ENCODE measurements at places on chromosomes 11 and 22. TPM values are rescaled to one million over a fixed set of nuclear protein-coding genes. Genes with fewer than 3 reads are reported as not detected.

DNA sequence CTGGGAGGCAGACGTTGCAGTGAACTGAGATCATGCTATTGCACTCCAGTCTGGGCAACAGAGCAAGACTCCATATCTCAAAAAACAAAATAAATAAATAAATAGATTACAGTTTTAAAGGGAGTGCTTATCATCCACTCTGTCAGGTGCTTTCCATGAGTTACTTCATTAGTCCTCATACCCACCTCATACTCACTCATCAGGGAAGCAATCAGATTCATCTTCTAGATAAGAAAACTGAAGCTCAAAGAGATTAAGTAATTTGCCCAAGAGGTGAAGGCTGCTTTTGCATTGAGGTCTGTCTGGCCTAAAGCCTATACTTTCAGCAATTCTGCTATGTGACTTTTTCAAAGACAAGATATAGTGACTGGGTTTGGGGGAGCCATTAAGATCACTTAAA lies 101.0 kb downstream of the RASSF10 start:
- no peak for DNase-seq

RIC3 gene
- 17.3 TPM for polyA plus RNA-seq

DNA sequence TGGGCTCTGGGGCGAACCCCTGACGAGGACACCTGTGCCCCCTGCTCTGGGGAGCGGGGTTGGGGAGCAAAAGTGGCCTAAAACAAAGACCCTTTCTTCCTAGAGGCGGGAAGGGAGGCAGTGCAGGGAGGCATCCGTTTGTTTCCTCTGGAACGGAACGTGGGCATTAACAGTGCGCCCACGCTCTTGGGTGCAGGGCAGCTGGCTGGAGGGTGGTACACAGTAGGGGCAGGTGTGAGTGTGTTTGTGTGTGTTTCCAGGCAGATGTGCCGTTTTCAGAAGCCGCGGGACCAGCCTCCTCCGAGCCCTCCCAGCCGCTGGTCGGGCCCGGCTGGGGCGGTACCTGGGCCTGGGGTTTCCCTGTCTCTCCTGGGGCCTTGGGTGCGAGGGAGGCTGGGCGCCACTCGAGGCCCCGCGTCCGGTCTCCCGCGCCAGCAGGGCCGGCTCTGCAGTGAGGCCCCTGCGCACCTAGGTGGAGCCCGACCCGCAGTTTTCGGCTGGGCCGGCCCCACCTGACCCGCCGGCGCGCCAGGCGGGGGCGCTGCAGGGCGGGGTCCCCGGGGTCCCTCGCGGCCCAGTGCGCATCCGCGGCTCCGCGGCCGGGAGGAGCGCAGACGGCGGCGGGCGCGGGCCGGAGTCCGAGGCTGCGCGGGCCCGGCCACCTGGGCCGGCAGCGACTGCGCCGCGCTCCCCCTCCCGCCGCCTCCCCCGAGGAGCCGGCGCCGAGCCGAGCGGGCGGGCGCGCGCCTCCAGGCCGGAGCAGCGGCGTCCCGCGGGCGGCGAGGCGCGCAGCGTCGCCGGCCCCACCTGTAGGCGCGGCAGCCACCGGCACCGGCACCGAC lies 1252.7 kb downstream of the BRD1 start:
- DNase-seq = peak; percentile 70

DNA sequence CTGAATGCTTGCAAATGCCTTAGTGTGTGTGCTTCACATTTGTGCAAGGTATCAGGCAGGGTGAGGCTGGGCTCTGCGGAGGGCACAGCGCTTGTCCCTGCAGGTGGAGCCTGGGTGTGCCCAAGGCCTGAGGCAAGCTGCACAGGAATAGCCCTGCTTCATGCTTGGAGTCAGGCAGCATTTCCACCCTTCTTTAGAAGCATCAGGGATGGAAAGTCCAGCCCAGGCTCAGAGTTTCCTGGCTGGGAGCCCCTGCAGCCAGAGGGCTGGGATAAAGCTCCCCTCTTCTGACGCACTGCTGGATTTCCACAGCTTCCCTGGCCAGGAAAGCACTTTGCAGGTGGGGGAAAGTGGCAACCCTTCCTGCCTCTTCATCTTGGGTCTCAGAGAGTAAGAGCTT lies 63.4 kb downstream of the GALNT18 start:
- DNase-seq = no peak

OOSP1 gene
- polyA plus RNA-seq = not detected
